Stimulated activated CD4-positive, alpha-beta T cell treated with anti-CD3 and anti-CD28 coated beads, TNF-alpha, amount 100 ng/mL, for 1 hour (primary cell): ENCODE measurements at places on chromosomes 7 and 10.

GRCh38 chr10:33509231-33509831 is 174.9 kb upstream of the NRP1 start:
- DNase-seq, result no peak

GRCh38 chr7:115249080-115249479 is 327.2 kb downstream of the MDFIC start:
- no peak for DNase-seq

DNA sequence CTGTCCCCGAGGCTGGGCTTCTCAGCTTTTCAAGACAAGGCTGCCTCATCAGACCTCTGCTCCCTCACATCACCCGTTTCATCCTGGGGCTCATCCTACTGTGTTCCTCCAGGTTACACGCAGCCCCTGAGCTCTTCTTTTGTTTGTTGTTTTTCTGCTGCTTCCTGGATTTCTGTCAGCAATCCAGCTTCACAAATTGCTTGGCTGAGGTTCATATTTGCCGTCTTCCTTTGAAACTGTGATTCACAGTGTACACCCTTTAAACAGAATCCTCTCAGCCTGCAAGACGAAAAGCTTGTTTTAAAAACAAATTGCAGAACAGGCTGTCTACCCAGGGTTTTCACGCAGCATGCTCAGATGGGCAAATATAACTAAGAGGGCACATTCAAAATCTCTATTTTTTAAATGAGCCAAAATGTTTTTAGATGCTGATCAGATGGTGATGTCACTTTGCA is 39.1 kb upstream of the PARD3 start:
- no peak for DNase-seq

GRCh38 chr7:80463272-80463920 is 48.5 kb downstream of the GNAT3 start:
- DNase-seq, result no peak

GRCh38 chr10:96125142-96125515 is 5.0 kb upstream of the ZNF518A start:
- no peak for DNase-seq

GRCh38 chr7:97846945-97847344 is 25.3 kb downstream of the ASNS start:
- DNase-seq, result no peak

DNA sequence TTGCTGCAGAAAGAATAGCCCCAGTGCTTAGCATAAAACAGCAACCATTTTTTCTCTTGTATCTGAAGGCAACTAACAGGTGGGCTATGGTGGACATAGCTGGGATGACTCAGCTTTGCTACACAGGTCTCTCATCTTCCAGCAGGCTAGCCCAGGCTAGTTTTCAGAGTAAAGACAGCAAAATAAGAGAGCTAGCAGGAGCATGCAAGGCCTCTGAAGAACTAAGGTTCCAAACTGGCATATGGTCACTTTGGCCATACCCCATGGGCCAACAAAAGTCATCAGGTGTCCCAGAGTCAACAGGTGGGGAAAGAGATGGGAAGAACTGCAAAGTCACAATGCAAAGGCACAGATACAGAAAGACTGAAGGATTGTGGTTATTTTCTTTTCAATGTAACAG is 571.6 kb upstream of the MGMT start:
- DNase-seq, result no peak

- no peak for DNase-seq
Observed at GRCh38 chr7:156475179-156475578, 165.4 kb upstream of the RNF32 start.
